ENCODE measurements at places on chromosomes 16 and 17.

- DNase-seq: no peak
Observed at GRCh38 chr16:53085931-53086421, 31.2 kb downstream of the CHD9 start.

- no peak for DNase-seq
Observed at GRCh38 chr16:31064882-31065461, 9.1 kb downstream of the ZNF668 start.

DNA sequence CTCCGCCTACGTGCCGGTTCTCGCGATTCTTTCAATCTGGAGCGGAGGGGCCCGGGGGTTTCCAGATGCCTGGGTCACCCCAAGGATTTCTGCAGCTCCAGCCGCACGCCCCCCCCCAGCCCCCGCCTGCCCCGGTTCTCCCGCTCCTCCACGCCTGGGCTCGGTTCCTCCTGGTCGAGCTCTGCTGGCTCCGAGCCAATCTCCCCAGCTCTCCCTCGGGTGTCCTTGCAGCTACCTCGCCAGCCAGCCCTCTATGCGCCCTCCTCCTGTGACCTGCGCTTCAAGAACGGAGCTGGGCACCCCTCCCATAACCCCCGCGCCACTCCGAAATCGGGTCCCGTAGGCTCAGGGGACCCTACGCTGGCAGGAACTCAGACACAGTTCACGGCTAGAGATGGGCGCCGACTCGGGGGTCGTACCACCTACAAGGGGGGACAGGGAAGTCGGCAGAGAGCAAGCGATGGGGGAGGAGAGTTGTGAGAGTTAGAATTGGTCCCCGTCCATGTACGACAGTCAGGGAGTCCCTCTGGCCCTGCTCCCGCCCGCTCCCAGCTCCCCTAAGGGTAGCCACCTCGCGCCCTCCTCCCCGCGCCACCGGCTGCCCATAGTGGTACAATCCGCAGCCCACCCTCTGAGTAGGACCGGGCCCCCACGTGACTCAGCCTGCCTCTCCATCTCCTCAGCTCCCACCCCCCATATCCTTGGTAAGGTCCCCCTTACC is 961 bp downstream of the FGF11 start:
- no peak for DNase-seq

GRCh38 chr16:11319529-11320146 is 25.6 kb upstream of the RMI2 start:
- no peak for DNase-seq

DNA sequence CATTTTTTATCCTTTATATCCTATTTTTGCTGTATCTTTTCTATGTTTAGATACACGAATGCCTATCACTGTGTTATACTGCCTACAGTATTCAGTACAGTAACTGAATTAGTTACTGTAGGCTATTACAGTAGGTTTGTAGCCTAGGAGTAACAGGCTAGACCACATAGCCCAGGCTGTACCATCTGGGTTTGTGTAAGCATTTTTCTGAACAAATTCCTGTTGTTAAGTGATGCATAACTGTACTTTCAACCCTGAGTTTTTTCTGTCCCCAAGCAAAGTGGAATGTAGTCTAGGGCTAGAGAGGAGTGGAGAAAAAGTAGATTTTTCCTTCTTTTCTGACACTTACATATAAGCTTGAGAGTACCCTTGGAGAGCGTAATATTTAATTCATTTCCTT is 282.1 kb downstream of the HS3ST3B1 start:
- no peak for DNase-seq

GRCh38 chr17:19672009-19672750 is 23.6 kb downstream of the ALDH3A2 start:
- DNase-seq: no peak

GRCh38 chr17:78142119-78142861 is 3.9 kb upstream of the C17orf99 start:
- no peak for DNase-seq

- no peak for DNase-seq
Observed at GRCh38 chr16:626787-627453, 3.9 kb upstream of the WFIKKN1 start.

DNA sequence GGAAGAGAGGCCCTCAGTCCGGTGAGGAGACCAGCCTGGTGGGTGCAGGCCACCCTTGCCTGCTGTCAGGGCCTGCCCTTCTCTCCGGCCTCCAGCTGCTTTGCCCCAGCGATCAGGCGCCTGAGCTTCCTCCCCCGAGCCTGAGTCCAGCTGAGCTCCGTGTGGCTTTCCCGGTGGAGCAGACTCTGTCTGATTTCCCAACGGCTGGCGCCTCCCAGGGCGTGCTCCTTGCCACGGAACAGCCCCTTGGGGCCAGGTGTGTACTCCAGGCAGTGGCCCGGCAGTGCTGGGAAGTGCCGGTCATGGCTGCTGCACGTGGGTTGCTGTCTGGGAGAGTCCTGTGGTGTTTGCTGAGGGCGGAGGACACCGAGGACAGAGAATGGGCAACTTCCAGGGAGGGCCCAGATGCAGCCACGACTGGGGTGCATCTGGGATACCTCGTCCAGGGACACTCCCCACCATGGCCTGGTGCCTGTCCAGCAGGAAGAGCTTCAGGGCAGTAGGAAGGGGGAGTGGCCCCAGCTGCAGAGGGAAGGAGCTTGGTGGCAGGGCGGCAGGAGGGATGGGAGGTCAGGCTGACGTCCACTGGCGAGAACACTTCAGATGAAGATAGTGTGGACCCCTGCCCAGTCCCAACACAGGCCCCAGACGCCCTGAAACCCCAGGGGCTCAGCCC is 22.5 kb downstream of the METRNL start:
- DNase-seq: no peak

DNA sequence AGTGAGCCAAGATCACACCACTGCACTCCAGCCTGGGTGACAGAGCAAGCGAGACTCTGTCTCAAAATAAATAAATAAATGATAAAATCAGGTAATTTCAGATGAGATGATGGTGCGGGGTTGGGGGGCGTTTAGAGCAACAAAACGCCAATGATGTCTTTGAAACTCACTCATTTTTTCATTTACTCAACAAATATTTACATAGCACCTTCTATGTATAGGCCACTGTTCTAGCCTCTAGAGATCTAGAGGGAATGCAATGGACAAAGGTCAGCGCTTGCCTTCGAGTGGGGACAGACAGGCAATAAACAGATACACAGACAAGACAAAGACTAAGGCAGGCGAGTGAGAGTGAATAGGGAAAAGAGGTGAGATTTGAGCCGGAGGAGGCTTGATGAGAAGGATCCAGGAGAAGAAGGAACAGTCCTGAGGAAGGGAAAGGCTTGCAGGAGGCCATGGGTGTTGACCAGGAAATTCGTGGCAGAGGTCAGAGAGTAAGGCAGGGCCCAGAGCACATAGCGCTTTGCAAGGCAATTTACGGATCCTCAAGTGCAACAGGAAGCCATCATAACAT is 14.1 kb downstream of the ALDH3A1 start:
- no peak for DNase-seq

GRCh38 chr16:85308611-85309540 is 196.6 kb upstream of the CIBAR2 start:
- no peak for DNase-seq

- DNase-seq: no peak
Observed at GRCh38 chr16:31351942-31352325, 3.0 kb upstream of the ITGAX start.

- DNase-seq: no peak
Observed at GRCh38 chr17:74360899-74361229, 804 bp downstream of the BTBD17 start.

GRCh38 chr16:10847176-10847575 is 28.6 kb upstream of the TVP23A start:
- DNase-seq: no peak

DNA sequence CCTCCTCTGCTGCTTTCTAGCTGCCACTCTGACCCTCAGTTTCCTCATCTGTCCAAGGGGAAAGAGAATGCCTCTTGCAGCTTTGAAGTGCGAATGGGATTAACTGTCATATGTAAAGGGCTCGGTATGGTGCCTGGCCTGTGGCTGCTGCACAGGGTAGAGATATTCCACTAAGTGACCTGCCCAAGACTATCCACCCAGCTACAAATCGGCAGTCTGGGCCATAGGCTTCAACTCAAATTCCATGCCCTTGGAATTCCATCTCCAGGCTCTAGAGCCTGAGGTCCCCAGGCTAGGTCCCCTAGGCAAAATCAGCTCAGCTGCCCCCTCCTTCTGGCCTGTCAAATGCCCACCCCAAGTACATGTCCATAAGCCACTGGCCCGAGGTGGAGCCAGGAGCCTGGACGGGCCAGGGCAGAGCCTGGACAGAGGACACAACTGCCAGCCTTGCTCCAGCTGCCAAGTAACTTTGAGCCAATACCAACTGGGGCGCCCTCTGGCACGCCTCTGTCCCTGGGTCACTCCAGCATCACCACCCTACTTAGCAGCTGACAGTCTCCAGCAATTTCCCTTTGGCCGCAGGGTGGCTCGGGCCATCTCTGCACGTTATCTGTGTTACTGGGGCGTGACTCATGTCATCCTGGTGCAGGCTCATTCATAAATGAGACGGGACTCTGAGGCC is 57.2 kb downstream of the SDK2 start:
- no peak for DNase-seq
